KBM-7 (cell line): ENCODE measurements at places on chromosomes 11 and 22.

GRCh38 chr11:18791969-18792628 is 501 bp upstream of the PTPN5 start:
- no peak for DNase-seq

- no peak for DNase-seq
Observed at GRCh38 chr22:45009606-45010531, at the start of gene PHF21B. TSS of gene PHF21B (minus strand) at chr22:45010005. CDS start at chr22:45009549, 456 bp downstream.

GRCh38 chr22:23217171-23218052 is 37.1 kb downstream of the BCR start:
- DNase-seq, result no peak

- peak; percentile 35 for DNase-seq
Observed at GRCh38 chr11:64611869-64612646, 21.0 kb downstream of the SLC22A12 start.

GRCh38 chr22:33958741-33959140 is 38.5 kb upstream of the LARGE1 start:
- no peak for DNase-seq

DNA sequence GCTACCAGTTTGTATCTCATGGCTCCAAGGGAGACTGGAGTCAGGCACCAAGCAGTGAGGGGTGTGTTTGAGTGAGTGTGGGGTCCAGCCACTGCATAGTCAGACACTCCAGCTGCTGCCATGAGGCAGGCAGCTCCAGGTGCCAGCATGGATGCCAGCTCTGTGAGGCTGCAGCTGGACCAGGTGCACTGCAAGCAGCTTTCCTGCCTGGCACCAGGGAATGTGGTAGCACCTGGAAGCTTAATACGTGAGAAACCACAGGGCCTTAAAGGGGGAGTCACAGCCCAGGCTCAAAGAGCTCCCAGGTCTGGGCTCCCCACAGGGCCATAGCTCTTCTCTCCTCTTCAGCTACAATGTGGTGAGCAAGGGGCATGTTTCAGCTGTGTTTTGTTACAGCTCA is 817.8 kb upstream of the LUZP2 start:
- DNase-seq, result no peak

DNA sequence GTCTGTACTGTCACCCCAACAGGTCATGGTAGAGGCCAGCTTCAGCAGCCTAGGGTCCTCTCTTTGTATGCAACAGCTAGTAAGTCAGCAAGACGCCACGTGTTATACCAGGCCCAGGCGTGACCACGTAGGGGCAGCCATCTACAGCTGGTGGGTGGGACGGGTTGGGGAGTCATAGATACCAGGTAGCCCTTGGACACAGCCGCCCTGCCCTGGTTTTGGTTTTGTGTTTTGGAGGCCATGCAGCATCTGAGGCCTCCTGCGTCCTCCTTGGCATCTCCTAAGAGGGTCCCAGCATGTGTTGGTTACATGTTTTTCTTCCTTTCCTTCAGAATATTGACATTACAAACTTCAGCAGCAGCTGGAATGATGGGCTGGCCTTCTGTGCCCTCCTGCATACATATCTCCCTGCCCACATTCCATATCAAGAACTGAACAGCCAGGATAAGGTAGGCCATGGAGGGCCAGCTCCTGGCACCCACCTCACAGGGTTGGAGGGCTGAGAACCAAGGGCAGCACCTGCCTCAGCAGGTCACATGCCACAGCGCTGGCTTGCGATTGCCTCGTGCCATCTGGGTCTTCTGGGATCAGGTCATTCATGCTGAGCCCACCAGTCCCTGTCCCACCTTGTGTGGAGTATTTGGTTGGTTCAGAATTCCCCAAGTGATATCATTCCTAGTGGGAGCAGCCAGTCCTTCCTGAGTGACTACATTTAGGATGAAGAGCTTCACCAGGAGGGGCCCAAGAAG is 16.0 kb upstream of the ADORA2A start:
- no peak for DNase-seq

GRCh38 chr11:47516155-47516554 is 36.8 kb downstream of the CELF1 start:
- no peak for DNase-seq

GRCh38 chr11:19919050-19919561 is 206.5 kb downstream of the NAV2 start:
- no peak for DNase-seq

DNA sequence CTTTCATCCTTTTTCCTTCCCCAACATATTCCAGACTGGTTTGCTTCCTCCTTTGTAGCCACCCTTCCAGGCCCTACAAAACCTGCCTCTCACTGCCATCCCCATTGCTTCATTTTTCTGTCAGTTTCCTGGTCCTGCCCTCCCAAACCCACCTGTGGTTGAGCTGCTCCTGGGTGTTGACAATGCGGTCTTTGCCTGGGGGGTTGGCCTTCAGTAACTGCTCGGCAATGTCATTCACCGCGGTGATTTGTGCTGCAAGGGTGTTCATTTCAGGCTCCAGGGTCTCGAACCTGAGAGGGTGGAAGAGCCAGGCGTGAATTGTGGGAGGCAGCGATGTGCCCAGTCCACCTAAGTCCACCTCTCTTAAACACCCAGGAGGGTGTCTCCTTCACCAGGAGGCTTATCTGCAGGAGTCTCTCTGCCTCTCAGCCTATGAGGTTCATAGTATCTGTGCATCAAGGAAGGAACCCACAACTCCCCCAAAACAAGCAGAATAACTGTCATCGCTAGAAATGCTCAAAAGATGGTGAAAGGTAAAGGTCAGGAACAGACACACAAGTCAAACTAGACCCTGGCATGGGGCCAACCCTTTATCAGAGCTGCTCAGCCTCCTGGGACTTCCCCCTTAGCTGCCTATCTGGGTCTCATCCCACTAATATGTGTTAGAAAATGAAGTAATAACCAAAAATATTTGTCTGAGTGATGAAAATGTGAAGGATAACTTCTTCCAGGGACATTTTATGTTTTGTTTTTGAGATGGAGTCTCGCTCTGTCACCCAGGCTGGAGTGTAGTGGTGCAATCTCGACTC is 23.9 kb upstream of the RBM4B start:
- peak; percentile 59 for DNase-seq

GRCh38 chr11:34238533-34238932 is 119.3 kb downstream of the ABTB2 start:
- DNase-seq, result no peak

- DNase-seq, result no peak
Observed at GRCh38 chr11:81129618-81130017, 1604.0 kb downstream of the FAM181B start.

DNA sequence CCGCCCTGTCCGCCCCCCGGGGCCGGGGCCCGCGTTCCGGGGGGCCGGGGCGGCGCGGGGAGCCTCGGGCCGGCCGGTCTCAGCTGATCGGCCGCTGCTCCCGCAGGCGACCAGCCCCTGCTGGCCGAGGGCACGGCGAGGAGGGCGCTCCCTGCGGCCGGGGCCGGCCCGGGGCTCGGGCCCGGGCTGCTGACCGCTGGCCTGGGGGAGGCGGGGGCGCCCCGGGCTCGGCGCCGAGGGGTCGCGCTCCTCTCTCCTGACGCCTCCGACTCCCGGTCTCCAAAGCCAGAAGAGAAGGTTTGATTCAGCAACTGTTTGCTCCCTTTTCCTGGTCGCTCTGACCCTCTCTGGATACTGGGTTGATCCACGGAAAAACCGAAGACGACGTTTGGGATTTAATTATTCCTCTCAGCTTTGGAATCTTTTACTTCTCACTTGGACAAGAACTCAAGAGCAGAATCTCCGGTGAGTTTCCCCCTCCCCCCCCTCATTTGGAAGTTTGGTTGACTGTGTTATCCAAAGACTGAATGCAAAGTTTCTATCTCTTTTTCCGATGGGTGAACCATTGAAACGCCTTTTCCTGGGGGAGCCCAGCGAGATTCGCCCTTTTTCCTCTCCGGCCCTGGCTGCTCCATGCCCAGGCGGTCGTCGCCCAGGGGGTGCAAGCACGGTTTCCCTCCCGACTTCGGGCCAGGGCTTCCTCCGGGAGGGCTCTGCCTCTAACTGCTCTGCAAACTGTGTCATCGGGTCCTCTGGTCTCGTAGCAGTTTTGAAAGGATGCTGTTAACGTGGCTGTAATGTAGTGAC is 725 bp downstream of the KDM2A start:
- peak; percentile 44 for DNase-seq

GRCh38 chr11:116190861-116191260 is 581.9 kb downstream of the BUD13 start:
- DNase-seq, result no peak

GRCh38 chr22:20840646-20841371 is 17.8 kb downstream of the PI4KA start:
- no peak for DNase-seq
